ENCODE measurements at places on chromosomes 6 and 20.

DNA sequence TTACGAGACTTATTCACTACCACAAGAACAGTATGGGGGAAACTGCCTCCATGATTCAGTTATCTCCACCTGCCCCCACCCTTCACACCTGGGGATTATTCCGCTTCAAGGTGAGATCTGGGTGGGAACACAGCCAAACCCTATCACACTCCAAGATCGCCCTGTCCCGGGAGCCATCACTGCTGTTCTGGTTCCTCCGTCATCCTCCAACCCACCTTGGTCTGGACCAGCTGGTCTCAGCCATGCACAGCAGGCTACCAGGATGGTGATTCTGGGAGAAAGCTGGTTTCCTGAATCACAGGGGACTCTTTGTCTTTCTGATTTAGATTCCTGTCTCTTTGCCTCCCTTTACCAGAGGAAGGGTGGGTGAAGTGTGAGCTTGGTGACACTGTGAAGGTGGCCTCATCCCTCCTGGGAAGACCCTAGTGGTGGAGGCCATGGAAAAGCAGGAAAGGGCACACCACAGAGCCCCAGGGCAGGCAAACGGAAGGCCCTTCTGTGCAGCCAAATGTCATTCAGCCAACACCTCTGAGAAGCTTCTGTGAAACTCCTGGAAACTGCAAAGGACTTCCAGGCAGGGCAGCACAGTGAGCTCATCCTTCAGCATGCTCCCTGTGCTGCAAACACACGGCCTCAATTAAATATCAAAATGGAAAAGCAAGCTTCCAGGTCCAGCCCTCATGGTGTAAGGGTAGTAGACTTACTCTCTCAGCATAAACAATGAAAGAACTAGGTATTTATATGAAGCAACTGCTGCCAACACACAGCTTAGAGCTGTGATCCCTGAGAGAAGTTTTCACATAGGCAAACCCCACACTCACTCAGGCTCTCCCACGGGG, 169.8 kb downstream of the ANKRD60 start:
- peak; percentile 42 for DNase-seq

- DNase-seq: no peak
Measured at GRCh38 chr6:110645685-110646418, 169.4 kb downstream of the CDK19 start.

DNA sequence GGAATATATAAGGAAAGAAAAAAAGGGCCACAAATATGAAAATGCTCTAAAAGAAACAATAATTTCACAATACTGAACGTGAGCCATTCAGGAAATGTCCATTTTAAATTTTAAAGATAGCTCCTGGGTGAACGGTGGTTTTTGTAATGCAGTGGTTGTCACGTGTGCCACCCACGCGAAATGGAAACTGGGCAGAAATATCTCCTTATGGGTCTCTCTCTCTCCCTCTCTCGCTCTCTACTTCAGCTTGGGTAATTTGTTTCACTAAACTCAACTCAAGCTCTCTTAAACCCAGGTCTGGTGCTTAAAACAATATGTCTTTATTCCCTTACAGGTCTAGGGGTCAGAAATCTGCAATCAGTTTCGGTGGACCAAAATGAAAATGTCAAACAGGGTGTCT, 150.8 kb downstream of the OR2B2 start:
- DNase-seq: no peak

DNA sequence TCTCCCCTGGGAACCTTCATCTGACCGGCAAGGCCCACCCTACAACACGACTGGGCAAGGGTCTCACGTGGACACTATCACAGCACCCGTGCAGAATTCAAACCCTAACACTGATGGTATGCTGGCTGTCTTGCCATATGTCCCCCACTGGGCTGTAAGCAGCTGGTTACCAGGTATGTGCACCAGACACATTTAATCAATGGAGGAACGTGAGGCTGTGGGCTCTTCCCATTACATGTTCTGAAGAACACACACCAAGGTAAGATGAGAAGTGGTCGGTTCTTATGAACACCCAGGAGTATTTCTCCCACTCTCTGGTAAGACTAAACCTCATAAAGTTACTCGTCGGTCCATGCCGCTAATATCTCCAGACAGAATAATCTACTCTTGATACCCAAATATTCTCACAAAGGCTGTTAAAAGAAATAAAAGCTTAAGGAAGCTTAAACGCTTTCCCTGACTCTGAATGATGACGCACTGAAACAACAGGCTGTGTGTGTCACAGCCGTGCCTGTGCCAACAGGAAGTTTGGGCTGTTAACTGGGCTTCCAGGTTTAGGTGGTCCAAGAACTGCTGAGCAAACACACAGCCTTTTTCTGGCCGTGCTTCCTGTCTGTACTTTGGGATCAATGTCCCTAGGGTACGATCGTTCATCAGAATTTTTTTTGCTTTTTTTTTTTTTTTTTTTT, 75.3 kb downstream of the SLC23A2 start:
- DNase-seq: peak; percentile 12

DNA sequence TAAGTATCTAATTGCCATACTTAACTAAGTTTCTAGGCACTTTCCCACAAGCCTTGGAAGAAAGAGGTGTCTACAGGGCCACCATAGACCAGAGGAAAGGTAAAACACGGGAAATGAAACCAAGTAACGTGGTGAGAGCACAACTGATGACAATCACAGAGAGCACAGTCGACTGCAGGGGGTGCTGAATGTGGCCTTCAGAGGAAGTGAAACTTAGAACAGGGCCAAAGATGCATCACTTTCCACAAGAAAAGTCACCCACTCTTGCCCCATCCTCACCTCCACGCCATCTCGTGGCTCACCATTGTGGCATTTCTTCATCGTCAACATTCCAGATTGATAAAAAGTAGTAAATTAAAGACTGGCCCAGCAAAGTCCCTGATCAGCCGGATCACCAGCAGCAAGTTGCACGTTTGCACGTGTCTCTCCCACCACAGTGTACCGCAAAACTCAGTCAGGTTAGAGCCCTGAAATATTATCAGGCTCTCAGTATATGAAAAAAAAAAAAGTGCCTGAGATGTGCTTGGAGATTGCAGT, 31.4 kb downstream of the HIVEP2 start:
- no peak for DNase-seq

DNA sequence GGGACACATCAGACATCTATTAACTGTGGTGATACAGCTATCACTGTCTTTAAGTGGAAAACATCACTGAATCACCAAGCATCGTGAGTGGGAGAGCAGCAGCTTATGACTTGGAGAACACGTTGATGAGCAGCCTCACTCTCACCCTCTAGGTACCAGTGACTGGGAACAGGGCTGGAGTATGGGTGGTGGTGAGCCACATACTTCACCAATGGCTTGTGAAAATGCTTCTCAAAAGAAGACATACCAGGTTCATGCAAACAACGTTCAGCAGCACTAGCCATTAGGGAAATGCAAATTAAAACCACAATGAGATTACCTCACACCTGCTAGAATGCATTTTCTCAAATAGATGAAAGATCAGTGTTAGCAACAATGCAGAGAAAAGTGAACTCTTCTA, 25.3 kb downstream of the SNX5 start:
- no peak for DNase-seq

DNA sequence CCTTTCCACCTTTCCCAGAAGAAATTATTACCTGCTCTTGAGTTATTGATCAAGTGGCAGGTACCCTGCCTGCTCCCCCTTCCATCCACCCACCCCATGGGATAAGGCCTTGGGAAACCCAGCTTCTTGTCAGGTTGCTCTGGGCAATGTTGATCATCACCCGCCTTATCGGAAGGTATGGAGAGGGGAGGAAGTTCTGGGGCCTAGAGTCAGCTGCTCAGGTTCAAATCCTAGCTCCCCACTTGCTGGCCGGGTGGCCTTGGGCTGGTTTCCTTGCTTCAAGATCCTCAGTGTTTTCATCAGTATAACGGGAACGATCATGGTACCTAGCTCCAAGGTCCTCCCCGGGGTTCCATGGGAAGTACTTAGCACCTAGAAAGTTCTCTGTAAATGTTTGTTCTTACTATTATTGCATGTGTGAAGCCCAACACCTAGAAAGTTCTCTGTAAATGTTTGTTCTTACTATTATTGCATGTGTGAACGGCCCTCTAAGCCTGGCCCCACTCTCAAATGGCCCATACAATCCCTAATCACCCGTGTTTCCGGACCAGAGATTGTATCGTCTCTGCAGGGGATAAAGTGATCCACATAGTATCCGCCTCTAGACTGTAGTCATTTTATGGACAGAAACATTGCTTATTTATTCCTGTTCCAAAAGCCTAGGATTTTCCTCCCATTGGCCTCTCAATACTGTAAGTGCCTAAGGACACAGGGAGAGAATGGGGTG, 1.1 kb upstream of the PREX1 start:
- DNase-seq: no peak

- DNase-seq: no peak
Measured at GRCh38 chr6:161961046-161961445, 687.2 kb upstream of the AGPAT4 start.

GRCh38 chr6:141401851-141402250, 730.9 kb upstream of the GJE1 start:
- DNase-seq: no peak

DNA sequence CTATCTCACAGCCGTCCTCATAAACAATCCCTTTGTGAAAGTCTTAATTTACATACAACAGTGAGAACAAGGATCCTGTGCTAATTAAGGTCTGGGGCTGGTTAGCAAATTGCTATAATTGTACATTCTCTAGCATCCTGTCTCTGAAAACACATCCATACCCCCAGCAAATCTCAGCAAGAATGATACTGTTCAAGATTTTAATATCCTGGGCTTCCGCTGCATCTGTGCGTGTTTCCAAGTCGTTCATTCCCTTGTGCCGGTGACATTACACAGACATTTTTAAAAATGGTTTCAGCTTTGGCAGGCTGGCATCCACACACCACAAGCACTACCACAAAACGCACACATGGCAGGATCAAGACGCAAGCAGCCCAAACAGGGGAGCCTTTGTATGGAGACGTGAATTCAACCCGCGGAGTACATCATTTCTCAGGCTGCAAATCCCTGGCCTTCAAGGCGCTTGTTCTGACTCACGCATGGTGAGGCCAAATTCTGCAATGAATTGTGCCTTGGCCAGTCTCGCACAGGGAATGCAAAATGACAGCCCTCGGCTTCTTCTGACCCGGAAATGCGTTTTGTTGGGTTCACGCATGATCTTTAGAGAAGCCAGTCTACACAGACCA, 20.3 kb downstream of the ZMYND8 start:
- DNase-seq: peak; percentile 86

DNA sequence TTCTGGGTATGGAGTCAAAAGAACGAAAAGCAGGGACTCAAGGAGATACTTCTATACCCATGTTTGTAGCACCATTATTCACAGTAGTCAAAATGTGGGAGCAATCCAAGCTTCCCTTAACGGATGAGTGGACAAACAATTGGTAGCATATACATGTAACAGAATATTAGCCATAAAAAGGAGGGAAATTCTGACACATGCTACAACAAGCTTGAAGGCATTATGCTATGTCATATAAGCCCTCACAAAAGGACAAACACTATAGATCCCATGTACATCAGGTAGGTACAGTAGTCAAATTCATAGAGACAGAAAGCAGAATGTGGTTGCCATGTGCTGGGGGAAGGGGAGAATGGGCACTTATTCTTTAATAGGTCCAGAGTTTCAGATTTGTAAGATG, 37.6 kb downstream of the CDK19 start:
- DNase-seq: no peak

DNA sequence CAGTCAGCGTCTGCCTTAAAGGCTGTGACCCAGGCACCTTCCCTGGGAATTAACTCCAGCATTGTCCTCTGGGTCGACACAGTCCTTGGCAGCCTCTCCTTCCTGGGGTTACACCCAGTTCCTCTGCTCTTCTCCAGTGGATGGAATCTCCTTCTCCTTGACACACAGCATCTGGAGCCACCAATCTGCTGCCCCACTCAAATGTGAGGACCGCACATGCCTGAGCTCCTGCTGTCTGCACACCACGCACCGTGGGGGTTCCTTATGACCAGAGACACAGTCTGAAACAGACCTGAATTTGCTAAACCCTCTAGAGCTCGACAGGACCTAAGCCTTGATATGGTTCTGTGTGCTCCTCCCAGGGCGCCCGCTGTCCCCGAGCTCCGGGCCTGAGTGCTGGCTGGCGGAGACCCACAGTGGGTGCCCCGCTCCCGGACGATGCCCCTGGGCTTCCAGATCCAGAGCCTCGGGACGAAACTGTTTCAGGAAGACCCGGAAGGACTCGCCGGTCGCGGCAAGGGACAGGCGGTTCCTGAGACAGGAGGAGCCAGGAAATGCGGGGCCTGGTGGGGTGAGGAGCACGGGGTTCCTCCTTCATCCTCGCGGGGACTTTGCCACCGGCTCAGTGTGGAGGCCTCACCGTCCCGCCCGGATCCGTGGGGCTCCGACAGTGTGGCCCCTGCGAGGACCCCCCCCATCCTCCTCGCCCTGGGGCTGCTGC, 2.5 kb upstream of the RAET1G start:
- peak; percentile 20 for DNase-seq

- DNase-seq: no peak
Measured at GRCh38 chr20:59925899-59926298, 7.5 kb downstream of the SYCP2 start.

DNA sequence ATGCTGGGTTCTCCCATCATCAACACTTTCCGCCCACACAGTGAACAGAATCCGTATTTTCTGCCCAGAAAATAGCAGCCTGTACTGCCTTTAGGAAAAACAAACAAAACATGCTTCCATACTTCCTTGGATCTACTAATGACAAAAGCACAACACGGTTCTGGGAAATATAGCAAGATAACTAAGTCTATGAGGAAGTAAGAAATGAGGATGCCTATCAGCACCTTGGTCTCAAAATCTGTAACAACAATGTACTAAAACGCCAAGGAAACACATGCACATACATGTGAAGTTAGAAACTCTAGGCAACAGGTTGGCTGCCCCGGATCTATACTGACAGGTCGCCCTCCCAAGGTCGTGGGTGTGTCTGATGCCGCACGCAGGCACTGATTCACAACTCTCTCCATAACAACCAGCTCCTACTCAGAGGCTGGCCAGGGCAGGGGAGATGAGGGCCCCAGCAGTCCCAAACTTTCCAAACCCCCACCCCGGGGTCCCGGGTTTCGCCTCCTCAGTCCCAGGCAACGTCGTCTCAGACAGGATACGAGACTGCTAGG, 710 bp downstream of the BTBD9 start:
- peak; percentile 29 for DNase-seq

DNA sequence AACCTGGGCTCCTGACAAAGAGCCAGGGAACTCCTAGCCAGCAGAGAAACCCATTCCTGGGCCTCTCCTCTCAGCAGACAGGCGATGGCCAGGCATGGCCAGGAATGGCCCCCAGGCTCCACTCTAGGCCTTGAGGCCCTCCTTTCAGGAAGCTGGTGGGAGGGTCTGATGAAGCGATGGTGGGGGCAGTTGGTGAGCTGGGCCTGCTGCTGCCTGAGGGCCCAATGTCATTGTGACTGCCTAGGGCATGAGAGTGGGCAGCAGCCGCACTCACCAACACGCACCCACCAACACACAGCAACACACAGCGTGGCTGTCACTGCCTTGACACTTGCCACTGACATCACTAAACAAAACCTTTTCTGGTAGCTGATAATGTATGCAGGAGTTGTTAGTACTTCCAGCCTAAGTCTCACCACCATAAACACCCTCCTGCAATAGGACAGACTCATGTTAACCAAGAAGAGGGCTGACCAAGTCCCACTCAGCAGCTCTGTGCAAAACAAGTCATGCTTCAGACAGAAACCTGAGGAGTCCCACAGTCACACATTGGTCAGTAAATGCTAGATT, 69.3 kb downstream of the ABHD12 start:
- DNase-seq: no peak

Measured in fibroblast of gingiva (primary cell).